Epithelial cell of prostate (primary cell): ENCODE measurements at places on chromosomes 5 and 9.

DNA sequence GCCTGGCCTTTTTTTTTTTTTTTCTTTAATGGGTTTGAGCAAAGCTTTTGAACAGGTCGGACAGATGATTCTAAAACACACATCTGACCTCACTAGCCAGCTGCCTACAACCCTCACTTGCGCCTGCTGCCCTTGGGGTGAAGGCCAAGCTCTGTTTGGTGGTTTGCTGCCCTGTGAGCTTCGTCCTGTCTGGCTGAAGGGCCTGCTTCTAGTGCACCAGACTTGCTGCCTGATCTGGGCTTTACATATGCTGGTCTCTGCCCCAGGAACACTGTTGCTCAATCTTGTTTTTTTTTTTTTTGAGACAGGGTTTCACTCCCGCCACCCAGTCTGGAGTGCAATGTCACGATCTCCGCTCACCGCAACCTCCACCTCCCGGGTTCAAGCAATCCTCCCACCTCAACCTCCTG is 16.4 kb upstream of the DOLPP1 start:
- DNase-seq: no peak

GRCh38 chr5:135221696-135222095 is 177.3 kb downstream of the MACROH2A1 start:
- no peak for DNase-seq

- DNase-seq: no peak
Measured at GRCh38 chr5:6837519-6838110, 124.4 kb downstream of the TENT4A start.

DNA sequence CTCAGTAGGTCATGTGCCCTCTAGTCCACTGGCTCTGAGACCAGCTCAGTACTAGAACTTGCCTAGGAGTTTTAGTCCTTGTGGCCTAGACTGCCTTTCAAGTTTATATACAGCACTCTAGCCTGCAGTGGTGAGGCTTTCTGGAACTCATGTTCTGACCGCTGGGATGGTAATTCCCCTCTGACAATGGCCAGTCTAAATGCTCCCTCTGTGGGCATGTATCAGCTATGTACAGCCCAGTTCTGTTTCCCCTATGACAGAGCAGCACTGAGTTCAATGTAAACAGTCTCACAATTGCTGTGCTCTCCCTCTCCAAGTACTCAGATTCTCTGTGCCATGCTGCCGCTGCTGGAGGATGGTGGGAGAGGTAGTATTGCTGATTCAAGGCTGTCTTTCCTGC is 68.6 kb upstream of the SLC27A6 start:
- DNase-seq: no peak

- DNase-seq: no peak
Measured at GRCh38 chr5:37860206-37860605, 20.4 kb upstream of the GDNF start.

DNA sequence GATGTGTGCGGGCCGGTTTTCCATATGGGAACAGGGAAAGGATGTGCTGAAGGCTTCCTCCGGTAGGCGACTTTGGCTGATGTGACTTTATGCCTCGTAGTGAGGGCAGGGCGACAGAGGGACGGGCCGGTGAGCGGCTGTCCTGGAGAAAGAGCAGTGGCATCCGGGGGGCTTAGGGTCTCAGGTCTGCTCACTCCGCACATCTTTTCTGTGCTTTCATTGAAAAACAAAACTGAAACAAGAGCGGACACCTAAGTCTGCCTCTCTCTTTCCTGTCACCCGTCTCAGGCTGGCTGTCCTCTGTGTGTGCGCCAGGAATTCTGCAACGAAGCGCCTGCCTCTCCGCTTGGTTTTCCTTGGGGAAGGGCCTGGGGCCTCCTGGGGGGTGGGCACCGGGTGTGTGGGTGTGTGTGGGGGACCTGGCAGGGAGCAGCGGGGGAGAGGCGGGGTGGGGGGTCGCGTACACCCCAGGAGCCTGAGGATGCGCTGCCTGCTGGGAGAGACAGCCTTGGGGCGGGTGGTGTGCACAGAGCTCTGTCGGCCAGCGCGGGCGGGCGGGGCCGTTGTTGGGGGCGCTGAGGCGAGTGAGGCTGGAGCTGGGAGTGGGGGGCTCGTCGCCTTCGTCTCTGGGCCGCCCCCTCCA is 580 bp upstream of the PRRX2 start:
- DNase-seq: no peak

DNA sequence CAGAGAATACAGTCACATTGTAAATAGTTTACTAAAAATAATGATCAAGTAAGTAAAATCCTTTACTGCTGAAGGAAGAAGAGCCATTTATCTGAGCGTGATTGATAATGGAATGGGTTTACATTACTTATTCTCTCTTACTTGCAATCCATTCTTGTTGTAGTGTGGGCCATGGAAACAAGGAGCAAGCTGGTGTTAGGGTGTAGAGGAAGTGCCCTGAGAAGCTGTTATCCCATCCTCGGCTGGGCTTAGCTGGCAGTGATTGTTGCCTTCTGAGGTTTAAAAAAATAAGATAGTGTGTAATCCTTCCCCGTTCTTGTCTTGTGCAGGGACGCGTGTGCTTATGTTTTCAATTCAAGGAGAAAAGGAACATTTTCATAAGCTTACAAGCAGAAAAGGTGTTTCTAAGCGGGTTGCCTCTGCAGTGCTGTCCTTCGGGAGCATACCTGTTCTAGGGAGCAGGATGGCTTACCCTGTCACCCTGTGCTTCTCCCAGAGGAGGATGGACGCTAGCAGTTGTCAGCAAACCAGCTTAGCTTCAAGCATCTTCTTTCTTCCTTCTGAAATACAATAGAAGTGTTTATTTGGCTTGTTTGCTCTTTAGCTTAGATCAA is 188.3 kb downstream of the ARHGEF28 start:
- DNase-seq: no peak

DNA sequence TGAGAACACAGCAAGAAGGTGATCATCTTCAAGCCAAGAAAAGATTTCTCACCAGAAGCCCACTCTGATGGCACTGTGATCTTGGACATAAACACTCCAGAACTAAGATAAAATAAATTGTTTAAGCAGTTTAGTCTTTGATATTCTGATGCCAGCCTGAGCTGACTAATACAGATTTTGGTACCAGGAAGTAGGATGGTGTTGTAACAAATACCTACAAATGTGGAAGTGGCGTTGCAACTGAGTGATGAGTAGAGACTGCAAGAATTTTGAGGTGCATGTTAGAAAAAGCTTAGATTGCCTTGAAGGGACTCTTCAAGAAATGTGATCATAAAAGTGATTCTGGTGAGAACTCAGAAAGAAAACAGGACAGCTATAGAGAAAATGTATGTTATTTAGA is 592.4 kb upstream of the DAB2 start:
- DNase-seq: no peak

GRCh38 chr5:172509405-172509781 is 55.1 kb upstream of the SH3PXD2B start:
- no peak for DNase-seq

- DNase-seq: no peak
Measured at GRCh38 chr5:167582283-167582682, 709.2 kb upstream of the WWC1 start.

- DNase-seq: no peak
Measured at GRCh38 chr5:9954869-9955268, 294.8 kb downstream of the ATPSCKMT start.

- no peak for DNase-seq
Measured at GRCh38 chr9:137244486-137245449, 3.7 kb downstream of the TUBB4B start.
